ENCODE measurements at places on chromosomes 4 and X. TPM values are rescaled to one million over a fixed set of nuclear protein-coding genes. Genes with fewer than 3 reads are reported as not detected.

The GPRASP2 gene
- total RNA-seq: 6.7 TPM

The SLC6A14 gene
- total RNA-seq: not detected

The SMIM10L2A gene
- total RNA-seq: 0.19 TPM

The HAUS7 gene
- total RNA-seq: 59.6 TPM

The DCAF12L1 gene
- not detected for total RNA-seq
